T-helper 2 cell (primary cell): ENCODE measurements at places on chromosomes 13 and 19.

GRCh38 chr19:43441716-43442115 lies 23.7 kb downstream of the LYPD3 start:
- DNase-seq = no peak

DNA sequence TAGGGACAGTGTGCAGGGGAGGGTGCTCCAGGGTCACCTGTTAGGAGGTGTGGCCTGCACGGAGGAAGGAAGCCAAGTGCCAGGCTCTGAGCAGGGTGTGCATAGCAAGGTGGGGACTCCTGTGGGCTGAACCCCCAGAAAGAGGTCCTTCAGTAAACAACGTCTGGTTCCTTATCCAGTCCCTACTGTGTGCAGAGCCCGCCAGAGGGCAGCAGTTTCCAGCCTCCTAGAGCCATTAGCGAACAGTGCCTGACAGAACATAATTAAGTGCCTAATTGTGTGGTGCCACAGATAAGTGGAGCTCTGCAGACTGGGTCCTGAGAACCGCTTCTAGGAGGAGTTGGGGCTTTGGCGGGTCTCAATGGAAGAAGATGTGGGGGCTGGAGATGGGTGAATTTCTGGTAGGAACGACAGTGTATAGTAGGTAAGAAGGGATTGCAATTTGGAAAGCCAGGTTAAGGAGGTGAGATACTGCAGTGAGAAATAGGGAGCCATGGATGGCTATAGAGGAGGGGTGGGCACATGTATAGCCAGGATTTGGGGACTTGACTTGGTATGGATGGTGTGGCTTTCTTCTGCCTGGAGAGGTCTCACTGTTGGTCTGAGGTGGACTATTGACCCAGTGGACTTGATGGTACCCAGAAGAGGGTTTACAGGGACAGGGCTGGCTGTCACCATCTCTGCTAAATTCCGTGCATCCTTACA lies 323.1 kb downstream of the ZNF536 start:
- DNase-seq = no peak

DNA sequence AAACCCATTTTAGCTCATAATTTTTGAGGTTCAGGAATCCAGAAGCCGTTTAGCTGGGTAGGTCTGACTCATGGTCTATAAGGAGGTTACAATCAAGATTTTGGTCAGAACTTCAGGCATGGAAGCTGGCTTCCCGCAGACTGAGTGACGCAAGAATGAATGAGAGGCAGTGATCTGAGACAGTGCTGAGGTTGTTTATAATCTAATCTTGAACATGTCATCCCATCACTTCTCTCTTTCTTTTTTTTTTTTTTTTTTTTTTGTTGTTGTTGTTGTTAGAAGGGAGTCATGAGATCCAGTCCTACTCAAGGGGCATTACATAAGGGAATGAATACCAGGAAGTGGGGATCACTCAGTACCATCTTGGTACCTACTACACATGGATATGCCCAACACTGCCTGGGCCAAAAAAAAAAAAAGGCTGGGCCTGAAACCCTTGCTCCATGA lies 217.4 kb downstream of the DLEU7 start:
- no peak for DNase-seq

- DNase-seq = peak; percentile 80
Observed at GRCh38 chr19:45152504-45153338, 8.1 kb downstream of the NKPD1 start.

DNA sequence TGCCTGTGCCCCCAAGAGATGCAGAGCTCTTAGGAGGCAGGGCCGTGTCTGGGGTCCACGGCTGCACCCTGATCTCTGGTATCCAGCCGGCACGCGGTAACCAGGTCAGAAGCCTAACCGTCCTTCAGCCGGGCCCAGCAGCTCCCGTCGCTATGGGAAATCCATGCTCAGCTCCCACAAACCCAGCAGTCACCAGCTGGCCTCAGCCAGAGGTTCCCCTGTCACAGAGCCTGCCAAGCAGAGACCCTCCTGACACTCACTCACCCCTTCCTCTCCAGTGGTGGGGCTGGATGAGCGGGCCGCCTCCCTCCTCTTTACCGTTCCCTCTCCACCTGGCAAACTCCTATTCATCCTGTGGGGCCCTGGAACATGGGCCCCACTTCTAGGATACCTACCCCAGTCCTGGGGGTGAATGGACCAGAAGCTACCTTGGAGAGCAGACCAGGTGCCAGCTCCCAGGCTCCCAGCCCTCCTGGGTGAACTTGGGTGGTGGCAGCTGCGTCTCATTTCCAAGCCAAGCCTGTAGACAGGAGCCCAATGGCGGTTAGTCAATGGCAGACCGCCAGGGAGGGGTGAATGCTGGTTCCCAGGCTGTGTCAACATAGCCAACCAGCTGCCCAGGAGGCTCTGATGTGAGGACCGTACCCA lies 21.4 kb upstream of the TCF3 start:
- no peak for DNase-seq

DNA sequence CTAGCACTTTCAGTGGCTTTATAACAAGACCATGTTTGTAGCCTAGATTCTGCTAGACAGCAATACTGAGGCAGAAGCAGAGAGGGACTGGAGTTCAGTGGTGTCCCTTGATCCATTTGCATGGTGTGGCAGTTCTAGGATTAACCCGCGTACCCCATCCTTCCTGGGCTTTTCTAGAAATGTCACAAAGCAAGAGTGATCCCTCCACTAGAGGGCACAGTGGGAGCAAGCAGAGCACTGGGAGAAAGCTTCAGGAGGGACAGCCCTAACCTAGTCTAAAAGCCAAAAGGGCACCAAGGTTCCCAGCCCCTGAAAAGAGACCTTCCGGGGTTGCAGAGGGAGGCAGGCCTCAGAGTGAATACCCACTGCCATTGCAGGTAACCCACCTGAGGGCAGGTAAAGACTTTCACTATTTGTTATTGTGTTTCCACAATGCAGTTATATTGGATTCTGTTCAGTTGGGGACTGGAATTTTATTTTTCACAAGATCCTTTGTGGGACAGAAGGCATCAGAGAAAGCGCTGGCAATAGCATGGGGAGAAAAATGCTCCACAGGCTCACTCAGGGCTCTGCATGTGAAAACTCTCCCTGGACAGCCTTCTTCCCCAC lies 170.6 kb downstream of the FLT1 start:
- peak; percentile 7 for DNase-seq

- no peak for DNase-seq
Observed at GRCh38 chr13:59776924-59777690, 386.6 kb downstream of the DIAPH3 start.

GRCh38 chr19:3851254-3852176 lies 17.3 kb downstream of the ZFR2 start:
- DNase-seq = no peak

GRCh38 chr13:97528518-97528917 lies 94.5 kb downstream of the RAP2A start:
- DNase-seq = no peak

- no peak for DNase-seq
Observed at GRCh38 chr19:13885826-13886365, 9.0 kb downstream of the NANOS3 start.

GRCh38 chr19:29371251-29372090 lies 154.3 kb upstream of the VSTM2B start:
- no peak for DNase-seq

GRCh38 chr19:5394551-5395505 lies 54.2 kb upstream of the PTPRS start:
- DNase-seq = no peak

DNA sequence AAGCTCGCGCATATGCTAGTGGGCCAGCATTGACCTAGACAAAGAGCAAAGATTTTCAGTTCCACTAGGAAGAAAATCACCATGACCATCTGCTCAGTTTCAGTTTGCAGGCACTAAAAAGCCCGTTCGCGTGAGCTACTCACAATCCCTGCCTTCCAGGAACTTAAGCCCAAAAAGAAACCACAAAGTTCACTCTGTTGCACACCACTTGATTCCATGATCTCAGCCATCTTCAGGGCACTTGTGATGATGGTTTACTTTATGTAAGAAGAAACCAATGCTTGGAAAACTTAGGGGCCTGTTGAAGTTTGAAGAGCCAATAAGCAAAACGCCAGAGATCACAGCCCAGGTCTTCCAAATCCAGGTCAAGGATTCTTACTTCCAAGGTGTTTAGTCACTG lies 45.0 kb upstream of the SLC15A1 start:
- no peak for DNase-seq

DNA sequence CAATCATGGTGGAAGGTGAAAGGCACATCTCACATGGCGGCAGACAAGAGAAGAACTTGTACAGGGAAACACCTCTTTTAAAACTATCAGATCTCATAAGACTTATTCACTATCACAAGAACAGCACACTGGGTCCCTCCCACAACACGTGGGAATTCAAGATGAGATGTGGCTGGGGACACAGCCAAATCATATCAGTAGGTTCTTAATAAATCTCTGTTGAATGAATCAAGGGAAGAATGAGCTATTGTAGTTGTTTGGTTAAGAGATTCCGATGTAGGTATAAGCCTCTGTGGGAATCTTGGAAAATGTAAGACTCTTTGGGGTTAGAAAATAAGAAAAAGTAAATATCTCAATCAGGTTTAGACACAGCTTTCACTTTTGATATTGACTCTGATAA lies 400.2 kb downstream of the KCNRG start:
- no peak for DNase-seq

DNA sequence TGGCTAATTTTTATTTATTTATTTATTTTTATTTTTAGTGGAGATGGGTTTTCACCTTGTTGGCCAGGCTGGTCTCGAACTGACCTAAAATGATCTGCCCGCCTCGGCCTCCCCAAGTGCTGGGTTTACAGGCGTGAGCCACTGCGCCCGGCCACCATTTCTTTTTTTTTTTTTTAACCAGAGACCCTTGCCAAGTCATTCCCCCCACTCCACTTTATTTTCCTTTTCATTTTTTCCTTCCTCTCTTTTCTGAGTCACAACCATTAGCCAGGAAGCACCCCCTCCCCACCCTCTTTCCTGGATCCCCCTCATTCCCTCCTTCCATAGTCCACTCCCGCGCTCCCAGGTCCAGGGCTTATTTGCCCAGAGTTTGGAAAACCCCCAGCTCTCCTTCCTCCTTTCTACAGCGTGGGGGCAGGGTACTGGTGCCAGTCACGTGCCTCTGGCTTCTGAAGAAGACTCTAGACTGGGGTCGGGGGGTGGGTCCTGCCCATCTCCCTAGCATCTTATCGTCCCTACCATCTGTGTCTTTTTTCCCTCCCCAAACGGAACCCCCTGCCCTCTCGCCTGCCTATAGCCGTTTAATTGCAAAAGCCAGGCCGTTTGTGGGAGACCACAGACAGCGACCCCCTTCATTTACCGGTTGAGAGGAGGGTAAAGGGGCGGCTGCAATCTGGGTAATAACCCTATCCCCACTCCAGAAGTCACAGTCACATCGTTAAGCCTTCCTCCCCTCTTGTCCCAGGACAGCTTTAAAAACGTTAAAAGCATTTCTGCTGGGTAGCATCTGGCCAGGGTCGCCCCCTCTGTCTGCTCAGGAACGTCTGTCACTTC lies 1.1 kb upstream of the CALR start:
- DNase-seq = no peak

GRCh38 chr13:30898678-30899241 lies 7.3 kb upstream of the MEDAG start:
- DNase-seq = no peak

GRCh38 chr19:39506944-39507714 lies 7.8 kb upstream of the SELENOV start:
- DNase-seq = peak; percentile 86

- DNase-seq = no peak
Observed at GRCh38 chr19:28884786-28885476, 328.0 kb downstream of the UQCRFS1 start.

- no peak for DNase-seq
Observed at GRCh38 chr13:65889368-65889767, 1340.8 kb downstream of the PCDH9 start.

GRCh38 chr19:18756896-18757295 lies 34.2 kb downstream of the COMP start:
- DNase-seq = no peak

GRCh38 chr13:65638572-65639168 lies 1591.5 kb downstream of the PCDH9 start:
- peak; percentile 8 for DNase-seq

DNA sequence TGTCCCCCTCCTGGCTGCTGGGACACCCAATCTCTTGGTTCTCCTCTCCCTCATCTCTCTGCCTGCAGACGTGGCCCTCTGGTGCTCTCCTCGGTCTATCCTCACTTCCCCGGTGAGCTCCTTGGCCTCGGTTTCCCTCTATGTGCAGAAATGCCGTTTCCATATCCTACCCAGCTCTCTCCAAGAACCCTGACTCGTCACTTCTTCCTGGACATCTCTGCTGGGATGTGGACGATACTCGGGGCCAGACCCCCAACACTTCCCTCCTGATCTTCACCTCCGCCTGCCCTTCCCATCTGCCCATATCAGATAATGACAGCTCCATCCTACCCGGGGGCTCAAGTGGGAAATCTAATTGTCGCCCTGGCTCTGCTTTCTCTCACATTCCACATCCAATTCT lies 7.9 kb downstream of the AP2S1 start:
- no peak for DNase-seq

GRCh38 chr13:41162151-41162550 lies 29.5 kb upstream of the KBTBD6 start:
- no peak for DNase-seq

- no peak for DNase-seq
Observed at GRCh38 chr13:74661851-74662250, 527.6 kb upstream of the KLF12 start.

DNA sequence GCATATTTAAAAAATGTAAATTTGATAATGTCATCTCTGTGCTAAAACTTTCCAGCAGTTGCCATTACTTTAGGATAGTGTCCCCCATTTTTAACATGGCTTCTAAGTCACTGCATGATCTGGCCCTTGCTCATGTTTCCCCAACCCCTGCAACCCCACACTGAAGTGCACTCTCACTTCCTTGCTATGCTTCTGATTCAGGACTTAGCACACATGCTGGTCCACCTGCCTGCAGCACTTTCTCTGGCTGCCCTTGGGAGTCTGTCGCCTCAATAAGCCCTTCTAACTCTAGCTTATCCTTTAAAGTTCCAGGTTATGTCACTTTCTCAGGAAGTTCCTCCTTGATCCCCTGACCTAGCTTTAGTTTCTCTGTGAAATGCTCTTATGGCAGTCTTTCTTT lies 241.0 kb downstream of the POSTN start:
- DNase-seq = no peak

DNA sequence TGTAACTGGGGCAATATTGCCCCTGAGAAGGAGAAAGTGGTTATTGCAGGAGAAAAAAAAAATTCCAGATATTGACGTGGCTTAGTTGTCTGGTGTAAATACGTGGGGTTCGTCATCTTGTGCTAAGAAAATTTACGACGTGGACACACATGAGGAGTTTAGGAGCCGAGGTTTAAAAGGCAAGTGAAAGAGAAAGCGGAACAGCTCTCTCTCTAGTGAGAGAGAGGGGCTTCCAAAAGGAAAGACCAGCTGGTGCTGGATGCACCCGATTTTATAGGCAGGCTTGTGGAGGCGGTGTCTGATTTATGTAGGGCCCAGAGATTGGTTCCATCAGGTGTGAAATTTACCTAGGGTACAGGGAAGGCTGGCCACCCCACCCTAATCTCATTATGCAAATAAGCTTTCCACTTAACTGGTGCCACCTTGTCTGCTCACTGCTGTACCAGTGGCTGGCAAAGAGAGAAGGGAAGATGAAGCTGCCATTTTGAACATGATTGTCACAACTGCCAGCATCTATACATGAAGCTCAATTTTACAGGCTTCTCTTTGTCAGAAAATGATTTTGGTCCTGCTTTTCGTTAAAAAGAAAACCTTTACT lies 845.1 kb downstream of the DACH1 start:
- no peak for DNase-seq
